ENCODE measurements at places on chromosomes 5 and 9.

- no peak for DNase-seq
Measured at GRCh38 chr5:15026011-15026893, 154.7 kb upstream of the ANKH start.

GRCh38 chr9:34380034-34380510 is 3.4 kb upstream of the MYORG start:
- no peak for DNase-seq

DNA sequence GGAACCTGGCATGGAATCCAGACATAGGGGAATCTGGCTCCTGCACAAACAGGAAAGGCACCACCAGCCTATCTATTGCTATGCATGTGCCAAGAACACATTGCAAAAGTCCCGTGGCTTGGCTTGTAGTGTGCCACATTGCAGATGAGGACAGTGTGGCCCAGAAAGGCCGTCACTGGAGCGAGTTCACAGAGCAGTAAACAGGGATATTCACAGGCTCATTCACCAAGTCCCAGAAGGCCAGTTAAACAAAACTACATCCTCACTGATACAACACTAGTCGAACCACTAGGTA is 39.6 kb upstream of the TRIM32 start:
- no peak for DNase-seq

GRCh38 chr9:120702075-120702474 is 12.2 kb downstream of the MEGF9 start:
- DNase-seq: no peak

DNA sequence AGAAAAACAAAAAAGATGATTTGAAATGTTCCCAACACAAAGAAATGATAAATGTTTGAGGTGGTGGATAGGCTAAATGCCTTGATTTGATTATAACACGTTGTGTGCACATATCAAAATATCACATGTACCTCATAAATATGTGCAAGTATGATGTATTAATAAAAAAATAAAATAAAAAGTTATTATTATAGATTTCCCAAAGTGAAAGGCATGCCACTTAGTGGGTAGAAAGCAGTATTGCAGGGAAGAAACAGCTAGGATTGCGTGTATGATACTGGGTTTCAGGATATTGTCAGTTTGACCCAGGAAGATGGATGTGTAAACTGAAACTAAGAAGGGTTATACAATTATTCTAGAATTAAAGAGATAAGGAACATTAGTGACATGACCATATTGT is 3.6 kb upstream of the TMEM38B start:
- no peak for DNase-seq

GRCh38 chr9:4011054-4011453 is 288.8 kb downstream of the GLIS3 start:
- DNase-seq: no peak

- no peak for DNase-seq
Measured at GRCh38 chr5:10352430-10353240, 860 bp upstream of the MARCHF6 start.

DNA sequence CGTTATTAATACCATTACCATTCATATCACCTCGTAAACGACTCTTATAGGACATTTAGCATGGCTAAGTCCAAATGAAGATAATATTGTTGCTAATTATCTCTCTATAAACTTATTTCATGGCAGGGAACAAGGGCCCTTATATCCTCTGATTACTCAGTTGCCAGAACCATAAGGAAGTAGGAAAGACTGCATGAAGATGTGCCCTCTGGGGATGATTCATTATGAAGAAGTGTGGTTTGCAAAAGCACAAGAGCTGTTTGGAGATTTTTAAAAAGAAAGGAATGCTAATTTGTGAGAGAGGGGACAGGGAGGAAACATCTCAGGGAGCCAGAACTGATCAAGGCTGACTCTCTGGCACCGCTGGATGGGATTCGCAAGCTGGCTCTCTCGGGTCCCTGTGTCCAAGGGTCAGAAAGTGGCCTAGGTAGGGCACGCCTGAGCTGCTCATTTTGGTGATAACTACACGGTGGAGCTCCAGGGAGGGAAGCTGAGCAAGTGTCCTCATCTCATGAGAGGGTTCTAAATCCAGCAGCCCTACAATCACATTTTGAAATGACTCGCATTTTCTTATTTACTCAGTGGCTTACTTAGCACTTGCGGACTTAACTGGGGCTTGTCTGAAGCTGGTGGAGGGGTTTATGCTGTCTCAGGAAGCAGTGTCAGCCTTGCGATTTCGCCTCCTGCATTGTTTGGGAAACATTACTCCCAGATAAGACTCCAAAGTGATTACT is 136.8 kb downstream of the C5orf15 start:
- no peak for DNase-seq

GRCh38 chr9:4207881-4208615 is 91.8 kb downstream of the GLIS3 start:
- no peak for DNase-seq

DNA sequence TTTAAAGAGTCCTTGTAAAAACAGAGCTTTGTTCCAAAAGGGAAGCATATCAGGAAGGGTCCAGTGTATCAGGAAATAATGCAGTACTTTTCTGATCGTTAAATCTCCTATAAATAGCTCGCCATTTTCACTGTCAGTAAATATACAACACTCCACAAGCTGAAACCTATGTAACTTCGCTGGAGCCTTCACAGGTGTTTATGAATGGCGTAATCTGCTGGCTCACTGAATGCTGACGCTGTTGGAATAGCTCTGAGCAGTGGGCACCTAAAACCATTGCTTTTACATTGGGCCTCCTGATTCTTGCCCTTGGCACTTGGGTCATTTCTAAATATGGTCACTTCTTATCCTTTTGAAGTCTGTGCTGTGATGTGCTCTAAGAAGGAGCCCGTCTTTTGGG is 4.3 kb downstream of the SHC3 start:
- DNase-seq: no peak

DNA sequence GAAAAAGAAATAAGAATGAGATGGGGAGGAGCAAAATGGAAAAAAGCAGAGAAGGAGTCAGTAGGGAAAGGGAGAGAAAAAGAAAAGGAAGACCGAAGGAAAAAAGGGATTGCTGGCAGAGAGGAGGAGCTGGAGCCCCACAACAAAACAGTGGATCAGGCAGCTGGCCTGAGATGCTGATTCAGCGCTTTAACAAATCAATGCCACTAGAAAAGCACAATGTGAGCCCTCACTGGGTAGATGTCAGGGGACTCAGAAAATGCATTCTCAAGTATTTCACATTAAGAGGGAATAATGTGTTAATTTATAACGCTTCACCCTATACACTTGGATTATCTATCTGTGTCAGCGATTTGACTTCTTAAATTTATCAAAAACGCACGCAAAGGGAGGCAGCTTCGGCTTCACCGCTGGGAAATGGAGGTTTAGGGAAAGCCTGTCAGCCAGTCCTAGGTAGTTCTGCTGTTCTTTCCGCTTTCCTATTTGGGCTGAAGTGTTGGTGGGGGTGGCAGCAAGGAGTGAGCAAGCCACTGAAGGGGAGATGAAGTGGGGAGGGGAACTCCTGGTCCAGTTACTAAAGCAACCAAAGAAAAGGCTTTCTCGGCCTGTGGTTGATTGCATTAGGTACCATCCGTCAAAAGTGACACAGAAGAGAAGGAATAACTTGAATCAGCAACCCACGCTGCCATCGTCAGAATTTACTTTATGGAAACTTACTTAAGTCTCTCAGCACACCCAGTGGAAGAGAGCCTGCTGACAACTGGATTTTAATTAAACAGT is 161.6 kb downstream of the BNC2 start:
- DNase-seq: no peak
